ENCODE measurements at places on chromosomes 6 and 20. TPM values are rescaled to one million over a fixed set of nuclear protein-coding genes. Genes with fewer than 3 reads are reported as not detected.

Gene GABRR2
- total RNA-seq: 0.38 TPM

Gene WFDC12
- total RNA-seq: 1.4 TPM

GRCh38 chr6:16239798-16240123 is 1.4 kb downstream of the GMPR start:
- no peak for DNase-seq

DNA sequence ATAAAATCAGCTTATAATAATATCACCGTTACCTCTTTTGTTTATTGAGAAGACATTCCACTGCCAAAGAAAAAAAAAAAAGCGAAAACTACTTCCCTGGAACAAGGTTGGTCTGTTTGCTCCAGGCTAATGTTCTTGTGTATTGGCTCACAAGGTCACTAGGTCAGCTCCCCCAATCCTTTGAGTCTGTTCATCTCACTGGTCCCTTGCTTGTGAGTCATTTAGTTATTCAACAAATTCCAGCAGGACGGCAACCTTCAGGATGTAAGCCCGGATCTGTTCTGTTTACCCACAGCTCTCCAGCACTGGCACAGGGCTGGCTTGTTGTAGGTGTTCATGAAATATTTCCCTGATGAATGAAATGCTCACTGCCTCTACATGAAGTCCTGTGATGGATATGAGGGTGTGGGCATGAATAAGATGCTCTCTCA is 3.3 kb downstream of the ARHGAP40 start:
- no peak for DNase-seq

GRCh38 chr6:29909985-29910384 is 32.3 kb upstream of the HLA-A start:
- no peak for DNase-seq

Measured in kidney (tissue), 22 donors.